ENCODE measurements at places on chromosomes 5 and 9.

DNA sequence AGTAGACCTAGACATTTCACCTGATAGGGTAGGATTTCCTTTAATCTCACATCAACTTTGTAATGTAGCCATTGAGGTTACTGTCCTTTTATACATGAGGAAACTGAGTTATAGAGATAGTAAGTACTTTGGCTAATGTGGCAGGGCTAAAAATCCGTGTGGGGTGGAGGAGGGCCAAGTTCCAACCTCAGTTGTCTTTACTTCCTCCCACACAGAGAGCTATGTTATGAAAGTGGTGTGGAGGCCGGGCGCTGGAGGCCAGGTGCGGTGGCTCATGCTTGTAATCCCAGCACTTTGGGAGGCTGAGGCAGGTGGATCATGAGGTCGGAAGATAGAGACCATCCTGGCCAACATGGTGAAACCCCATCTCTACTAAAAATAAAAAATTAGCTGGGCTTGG lies 173.3 kb downstream of the PALM2AKAP2 start:
- no peak for DNase-seq

DNA sequence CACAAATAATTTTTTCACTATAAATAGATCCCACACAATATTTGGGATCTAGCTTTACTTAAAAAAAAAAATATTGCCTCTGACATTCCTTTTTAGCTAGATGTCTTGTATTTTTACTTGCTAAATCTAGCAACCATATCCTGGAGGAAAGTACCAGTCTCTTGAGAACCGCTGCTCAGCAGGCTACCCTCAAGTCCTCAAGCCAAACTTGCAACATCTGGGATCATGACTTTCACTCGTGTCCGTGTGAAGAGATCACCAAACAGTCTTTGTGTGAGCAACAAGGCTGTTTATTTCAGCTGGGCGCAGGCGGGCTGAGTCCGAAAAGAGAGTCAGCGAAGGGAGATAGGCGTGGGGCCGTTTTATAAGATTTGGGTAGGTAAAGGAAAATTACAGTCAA lies 180.3 kb upstream of the FER start:
- DNase-seq, result no peak

DNA sequence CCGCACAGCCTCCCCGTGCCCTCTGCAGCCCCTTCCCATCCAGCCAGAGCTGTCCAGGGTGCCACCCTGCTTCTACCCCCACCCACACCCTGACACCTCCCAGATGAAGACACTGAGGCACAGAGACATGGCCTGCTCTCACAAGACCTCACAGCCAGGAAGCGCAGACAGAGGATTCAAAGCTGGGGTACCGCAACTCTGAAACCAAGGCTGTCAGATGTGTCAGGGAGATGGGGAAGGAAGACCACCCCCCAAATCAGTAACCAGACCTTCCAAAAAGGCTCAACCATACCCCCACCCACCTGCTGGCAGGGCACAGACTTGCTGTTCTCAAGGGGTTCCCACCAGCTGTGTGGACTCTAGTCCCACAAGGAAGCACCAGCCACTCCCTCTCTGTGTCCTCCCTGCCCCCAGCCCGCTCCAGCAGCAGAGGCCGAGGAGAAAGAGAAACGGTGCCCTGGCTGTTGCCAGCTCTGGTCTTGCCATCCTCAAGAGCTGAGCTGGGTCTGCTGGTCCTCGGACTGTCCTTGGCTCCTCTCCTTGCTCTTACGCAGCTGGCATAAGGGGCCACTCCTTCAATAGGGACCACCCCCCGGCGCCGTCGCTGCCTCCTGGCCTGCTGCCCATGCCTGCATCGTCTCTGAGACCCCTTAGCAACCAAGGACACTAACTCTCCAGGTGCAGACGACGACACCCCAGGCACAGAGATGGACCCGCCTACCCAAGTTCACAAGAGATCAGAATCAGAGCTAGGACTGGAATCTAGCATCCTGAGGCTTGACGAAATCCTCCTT lies 699 bp downstream of the AKNA start:
- DNase-seq, result no peak

DNA sequence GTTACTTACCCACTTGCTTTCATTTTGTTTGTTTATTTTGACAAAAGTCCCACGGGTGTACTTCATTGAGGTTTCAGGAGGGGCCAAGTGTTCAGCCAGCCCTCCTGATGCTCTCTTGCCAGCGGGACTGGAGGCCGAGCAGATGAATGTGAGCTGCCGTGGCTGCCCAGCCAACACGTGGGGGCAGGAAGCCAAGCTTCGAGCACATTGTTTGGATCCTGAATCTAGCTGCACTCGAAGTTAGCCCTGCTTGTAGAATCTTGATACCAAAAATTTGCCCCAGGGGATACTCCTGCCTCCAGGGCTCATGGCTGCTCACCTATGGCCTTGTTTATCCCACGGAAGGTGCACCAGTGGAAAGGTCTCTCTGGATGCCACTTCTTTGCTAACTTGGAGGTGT lies 49.3 kb downstream of the RASGEF1C start:
- no peak for DNase-seq

DNA sequence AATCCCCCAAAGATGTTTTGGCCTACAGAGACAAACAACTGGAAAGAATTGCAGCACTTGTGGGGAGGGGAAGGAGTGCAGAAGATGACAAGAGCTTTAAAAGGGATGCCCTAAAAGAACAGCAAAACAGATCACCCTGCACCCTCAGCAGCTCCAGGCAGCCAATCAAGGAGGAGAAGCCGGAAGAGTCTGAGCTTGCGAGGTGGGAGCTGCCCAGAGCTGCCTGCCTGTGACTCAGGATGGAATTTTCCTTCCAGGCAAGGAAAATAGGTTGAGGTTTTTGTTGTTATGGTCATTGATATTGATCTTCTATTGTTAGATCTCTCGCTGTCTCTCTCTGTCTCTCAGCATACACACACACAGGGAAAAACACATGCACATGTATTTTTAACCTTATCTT lies 70.3 kb upstream of the MAP1B start:
- no peak for DNase-seq

- no peak for DNase-seq
These were observed 9.9 kb upstream of the SPARC start for GRCh38 chr5:151696470-151697061.

GRCh38 chr5:97162045-97162444 lies 19.6 kb upstream of the LIX1 start:
- DNase-seq, result no peak

DNA sequence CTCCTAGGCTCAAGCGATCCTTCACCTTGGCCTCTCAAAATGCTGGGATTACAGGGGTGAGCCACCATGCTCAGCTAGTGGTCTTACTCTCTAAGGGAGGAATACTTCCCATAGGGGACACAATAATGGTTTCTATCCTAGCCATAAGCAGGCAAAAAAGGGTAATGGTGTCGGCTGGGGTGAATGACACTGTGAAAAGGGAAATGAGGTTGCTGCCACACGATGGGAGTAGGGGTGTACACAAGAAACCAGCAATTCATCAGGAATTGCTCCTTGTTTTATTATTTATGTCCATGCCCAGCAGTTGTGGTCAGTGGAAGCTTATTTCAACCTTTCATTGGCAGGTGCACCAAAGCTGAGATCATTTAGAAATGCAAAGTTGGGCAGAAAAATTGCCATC lies 70.3 kb upstream of the ZFR start:
- DNase-seq, result no peak

- DNase-seq, result no peak
These were observed at the start of gene FGD3 for GRCh38 chr9:92947268-92948037. TSS of gene FGD3 (plus strand) at chr9:92947523. CDS start at chr9:92976257, 28,734 bp downstream.

- no peak for DNase-seq
These were observed 196.6 kb upstream of the CD180 start for GRCh38 chr5:67393211-67393610.

DNA sequence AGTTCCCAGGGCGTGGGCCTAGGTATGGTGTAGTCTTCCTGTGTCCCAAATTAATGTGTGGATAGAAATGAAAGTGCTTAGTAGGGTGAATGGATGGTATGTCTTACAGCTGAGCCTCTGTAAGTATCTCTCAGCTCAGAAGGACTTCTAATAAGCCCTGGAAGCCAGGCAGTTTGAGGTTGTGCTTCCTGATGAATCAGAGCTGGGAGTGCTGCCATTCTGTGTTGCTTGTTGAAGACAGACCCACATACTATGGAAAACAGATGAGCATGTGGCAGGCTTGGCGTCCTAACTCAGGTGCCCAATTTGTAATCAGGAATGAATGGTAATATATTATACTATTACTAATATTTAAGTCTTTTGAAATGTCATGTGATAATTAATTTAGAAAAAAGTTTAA lies 69.8 kb downstream of the CMYA5 start:
- DNase-seq, result no peak

DNA sequence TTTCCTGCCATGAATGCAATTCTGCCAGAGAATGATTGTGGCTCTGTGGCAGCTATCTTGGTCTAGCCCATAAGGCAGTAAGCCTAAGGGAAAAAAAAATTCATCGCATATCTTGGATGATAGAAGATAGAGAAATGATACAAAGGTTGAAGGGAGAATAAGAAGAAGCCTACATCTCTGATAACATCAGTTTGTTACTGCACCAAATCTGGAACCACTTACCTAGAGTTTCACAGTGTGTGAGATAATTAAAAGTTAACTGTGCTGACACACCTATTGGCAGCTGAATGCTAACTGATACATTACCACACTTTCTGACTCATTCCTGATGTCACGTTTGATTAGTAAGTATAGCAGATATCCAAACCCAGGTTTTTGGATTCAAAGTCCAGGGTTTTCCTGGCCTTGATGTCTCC lies 91.6 kb upstream of the TAF11L2 start:
- no peak for DNase-seq

DNA sequence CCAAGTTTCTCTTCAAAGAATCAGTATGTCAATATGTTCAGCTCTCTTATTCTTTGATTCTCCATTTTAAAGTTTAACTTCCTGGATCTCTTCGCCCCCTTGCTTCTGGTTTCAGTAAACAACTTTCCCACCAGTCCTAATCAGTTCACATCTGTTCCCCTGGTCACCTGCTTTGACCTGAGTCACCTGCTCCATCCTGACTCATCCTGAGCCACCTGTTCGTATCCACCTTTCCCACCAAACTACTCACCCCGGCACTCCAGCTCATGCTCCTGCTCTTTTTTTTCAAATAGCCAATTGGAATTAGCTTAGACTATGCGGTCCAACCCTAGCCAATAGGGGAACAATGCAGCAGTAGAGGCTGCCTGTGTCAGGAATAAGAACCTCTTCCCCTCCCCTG lies 23.6 kb upstream of the CSF1R start:
- DNase-seq, result no peak

- no peak for DNase-seq
These were observed 115.9 kb upstream of the FOXD4L5 start for GRCh38 chr9:65400886-65401285.

- no peak for DNase-seq
These were observed 135.7 kb upstream of the PHYKPL start for GRCh38 chr5:178368274-178368673.

All from GM20000 (cell line).